Activated CD8-positive, alpha-beta T cell treated with anti-CD3 and anti-CD28 coated beads, Interleukin-2, amount 10 ng/mL, durations not matched to agents 7 days and 5 days (primary cell): ENCODE measurements at places on chromosomes 5 and 9. TPM values are rescaled to one million over a fixed set of nuclear protein-coding genes. Genes with fewer than 3 reads are reported as not detected.

DNA sequence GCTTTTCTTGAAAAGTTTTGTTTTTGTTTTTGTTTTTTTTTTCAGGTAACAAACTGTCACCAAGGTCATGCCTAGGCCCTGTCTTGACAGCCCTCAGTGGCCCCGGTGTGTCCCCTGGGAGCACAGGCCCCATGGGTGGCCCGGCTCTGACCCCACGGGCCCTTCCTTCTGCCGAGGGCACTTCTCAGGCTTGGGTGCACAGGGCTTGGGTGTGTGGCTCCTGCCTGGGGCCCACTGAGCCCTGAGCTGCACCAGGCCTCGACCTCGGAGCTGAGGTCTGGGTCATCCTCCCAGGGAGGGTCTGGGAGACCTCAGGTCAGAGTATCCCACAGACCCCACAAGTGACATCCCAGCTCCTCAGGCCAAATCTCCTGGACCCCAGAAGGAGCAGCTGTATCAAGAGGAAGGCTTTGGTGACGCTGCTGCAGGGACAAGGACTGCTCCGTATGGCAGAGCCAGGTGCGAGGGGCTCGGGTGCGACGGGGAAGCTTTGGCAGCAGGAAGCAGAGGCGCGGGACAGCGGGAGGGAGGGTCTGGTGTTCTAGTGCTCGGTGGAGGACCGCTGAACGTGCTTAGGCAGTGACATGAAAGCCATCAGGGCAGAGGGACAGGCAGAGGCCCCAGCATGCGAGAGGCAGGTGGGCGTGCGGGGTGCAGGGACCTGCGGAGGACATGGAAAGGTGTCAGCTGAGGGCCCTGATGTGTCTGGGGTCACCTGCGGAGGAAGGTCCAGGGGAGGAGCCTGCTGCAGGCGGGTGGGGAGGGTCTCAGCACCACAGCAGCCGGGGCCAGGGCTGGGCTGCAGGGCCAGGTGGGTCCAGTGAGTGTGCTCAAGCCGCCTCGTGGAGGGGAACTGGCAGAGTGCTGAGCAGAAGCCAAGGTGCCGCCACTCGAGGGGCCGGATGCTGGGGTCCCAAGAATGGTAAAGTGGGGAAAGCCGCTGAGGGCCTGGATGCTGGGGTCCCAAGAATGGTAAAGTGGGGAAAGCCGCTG is 18.4 kb upstream of the SLC9A3 start:
- H3K36me3 ChIP-seq, result no peaks in the 10 kb centered on the region
- no peak overlapping the region for H3K4me3 ChIP-seq
- DNase-seq, result no peak
- peak overlapping the region; percentile 57 for H3K27ac ChIP-seq
- H3K27me3 ChIP-seq, result peaks cover 6% of the 10 kb centered on the region

- DNase-seq, result no peak
- H3K36me3 ChIP-seq, result peaks cover 62% of the 10 kb centered on the region
- no peak overlapping the region for H3K4me3 ChIP-seq
- H3K27ac ChIP-seq, result no peak overlapping the region
- no peaks in the 10 kb centered on the region for H3K27me3 ChIP-seq
These were observed 15.3 kb downstream of the TNFAIP8 start for GRCh38 chr5:119371146-119371545.

DNA sequence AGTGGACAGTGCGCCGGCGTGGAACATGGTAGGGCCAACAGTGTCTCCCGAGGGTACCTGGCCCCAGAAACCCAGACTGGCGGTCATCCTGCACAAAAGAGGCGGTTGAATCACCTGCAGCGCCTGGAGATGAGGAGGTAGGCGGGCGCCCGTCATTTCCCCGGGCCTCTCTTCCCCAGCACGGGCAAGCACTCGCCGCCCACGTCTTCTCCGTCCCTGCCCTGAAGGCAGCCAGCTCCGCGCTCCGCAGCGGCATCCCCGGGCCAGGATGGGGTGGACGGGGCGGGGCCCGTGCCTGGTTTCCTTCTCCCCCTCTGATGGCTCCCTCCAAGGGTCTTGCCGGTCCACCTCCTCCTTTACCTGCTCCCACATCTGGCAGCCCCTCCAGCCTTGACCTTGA is 27.1 kb upstream of the N4BP3 start:
- H3K27me3 ChIP-seq, result peaks cover 5% of the 10 kb centered on the region
- H3K4me3 ChIP-seq, result no peak overlapping the region
- H3K27ac ChIP-seq, result no peak overlapping the region
- H3K4me1 ChIP-seq, result no peaks in the 10 kb centered on the region

DNA sequence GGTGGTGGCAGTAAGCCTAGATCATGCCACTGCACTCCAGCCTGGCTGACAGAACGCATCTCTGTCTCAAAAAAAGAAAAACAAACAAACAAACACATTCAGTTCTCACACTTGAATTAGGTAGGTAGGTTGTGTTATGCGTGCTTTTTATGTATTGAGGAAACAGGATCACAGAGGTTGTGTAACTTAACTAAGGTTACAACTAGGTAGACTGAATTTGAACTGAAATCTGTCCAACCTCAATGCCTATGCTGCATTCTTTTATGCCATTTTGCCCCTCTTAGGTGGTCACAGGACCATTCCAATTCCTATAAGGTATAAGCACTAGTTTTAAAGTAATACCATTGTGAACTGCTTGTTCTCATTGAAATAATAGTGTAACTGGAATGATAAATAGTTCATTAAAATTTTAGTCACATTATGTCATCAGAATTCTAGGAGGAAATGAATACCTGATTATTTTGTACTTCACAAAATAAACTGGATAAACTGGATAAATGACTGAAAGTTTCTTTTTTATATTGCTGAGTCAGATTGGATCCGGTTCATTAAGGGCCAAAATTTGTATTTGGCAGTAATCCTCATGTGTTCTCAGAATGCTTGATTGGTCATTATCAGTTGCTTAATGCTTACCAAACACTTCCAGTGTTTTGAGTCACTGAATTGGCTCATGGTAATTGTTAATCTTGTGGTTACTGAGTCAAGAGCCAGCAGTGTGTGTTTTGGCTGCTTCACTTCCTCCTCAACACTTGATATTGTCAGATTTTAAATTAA is 7.1 kb downstream of the UBAP1 start:
- H3K27me3 ChIP-seq, result no peaks in the 10 kb centered on the region
- no peak overlapping the region for H3K4me3 ChIP-seq
- H3K4me1 ChIP-seq, result peaks cover 24% of the 10 kb centered on the region
- no peak for DNase-seq
- H3K36me3 ChIP-seq, result peaks cover 31% of the 10 kb centered on the region
- H3K27ac ChIP-seq, result no peak overlapping the region

DNA sequence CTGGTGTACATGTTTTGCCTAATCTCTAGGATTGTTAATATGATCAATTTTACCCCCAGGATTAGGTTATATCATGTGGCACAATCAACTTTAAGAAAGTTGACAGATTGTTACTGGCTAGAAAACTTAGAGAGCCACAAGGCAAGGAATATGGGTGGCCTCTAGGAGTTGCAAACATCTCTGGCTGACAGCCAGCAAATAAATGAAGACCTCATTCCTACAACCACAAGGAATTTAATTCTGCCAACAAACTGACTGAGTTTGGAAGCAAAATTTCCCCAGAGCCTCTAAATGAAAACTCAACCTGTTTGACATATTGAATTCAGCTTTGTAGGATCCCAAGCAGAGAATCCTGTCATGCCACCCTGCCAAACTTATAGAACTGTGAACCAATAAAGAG is 196.4 kb upstream of the PTGER4 start:
- no peak for DNase-seq
- peaks cover under 1% of the 10 kb centered on the region for H3K36me3 ChIP-seq
- H3K27me3 ChIP-seq, result no peaks in the 10 kb centered on the region
- peaks cover 73% of the 10 kb centered on the region for H3K4me1 ChIP-seq
- no peak overlapping the region for H3K27ac ChIP-seq
- H3K4me3 ChIP-seq, result no peak overlapping the region

GRCh38 chr5:99765011-99765410 is 770.2 kb upstream of the FAM174A start:
- no peaks in the 10 kb centered on the region for H3K36me3 ChIP-seq
- H3K4me1 ChIP-seq, result no peaks in the 10 kb centered on the region
- H3K27ac ChIP-seq, result no peak overlapping the region
- no peak overlapping the region for H3K4me3 ChIP-seq

DNA sequence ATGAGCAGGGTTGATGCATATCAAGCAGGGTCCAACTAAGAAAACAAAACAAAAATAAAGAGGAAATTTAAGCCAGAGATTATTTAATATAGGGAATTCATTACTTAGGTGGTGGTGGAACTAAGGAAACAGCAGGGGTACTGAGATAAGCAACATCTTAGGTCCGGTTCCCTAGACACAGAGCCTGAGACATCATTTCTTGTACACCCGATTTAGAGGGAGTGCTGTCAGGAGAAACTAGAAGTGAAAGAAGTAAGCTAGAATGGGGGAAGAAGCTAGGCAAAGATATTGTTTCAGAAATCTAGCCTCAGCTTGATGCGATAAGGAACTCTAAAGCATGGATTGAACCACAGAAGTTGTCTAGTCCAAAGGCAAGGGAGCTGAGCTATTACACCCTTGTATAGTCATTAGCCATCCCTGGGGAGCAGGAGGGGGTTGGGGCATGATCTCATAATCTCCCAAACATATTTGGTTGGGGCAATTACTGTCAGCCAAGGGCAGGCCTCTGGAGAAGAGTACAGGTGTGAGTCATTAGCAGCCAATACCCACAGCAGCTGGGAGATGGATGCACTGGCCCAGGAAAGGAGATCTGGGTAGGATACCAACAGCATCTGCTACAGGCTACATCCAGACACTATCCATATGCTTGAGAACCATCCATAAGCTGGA is 194.5 kb downstream of the ARL15 start:
- no peaks in the 10 kb centered on the region for H3K36me3 ChIP-seq
- DNase-seq, result no peak
- no peak overlapping the region for H3K4me3 ChIP-seq
- H3K27me3 ChIP-seq, result no peaks in the 10 kb centered on the region

- H3K27me3 ChIP-seq, result no peaks in the 10 kb centered on the region
- no peak overlapping the region for H3K4me3 ChIP-seq
- DNase-seq, result no peak
- H3K27ac ChIP-seq, result no peak overlapping the region
These were observed 48.0 kb upstream of the SAP30L start for GRCh38 chr5:154397652-154398406.

DNA sequence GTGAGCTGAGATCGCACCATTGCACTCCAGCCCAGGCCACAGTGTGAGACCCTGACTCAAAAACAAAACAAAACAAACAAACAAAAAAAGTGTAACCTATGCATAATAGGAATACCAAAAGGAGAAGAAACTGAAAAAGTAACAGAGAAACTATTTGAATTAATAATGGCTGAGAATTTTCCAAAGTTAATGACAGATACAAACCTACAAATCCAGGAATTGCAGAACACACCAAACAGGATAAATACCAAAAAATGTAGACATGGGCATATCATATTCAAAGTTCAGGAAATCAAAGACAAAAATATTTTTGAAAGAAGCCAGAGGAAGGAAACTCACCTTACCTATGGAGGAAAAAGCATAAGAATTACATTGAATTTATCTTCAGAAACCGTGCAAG is 383.7 kb upstream of the POU5F2 start:
- H3K27me3 ChIP-seq, result peaks cover 3% of the 10 kb centered on the region
- H3K27ac ChIP-seq, result no peak overlapping the region
- no peaks in the 10 kb centered on the region for H3K4me1 ChIP-seq
- no peak overlapping the region for H3K4me3 ChIP-seq

DNA sequence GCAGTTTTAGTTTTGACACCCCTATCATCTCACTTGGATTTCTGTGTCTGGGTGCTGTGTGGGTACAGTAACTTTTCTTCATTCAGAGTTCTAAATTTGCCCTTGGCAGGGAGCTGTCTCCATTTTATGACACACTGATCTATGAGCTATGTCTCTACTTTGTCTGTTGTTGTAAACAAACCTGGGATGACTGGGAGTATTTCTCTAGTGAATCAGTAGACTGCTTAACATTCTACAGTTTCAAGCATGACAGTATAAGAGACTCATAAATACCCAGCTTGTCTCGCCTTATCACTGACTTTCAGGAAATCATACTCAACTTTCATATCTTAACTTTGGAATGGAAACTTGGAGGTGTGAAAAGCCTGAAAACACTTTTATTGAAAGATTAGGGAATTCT is 212.1 kb upstream of the NUDT12 start:
- H3K4me3 ChIP-seq, result no peak overlapping the region
- no peaks in the 10 kb centered on the region for H3K36me3 ChIP-seq
- H3K27me3 ChIP-seq, result no peaks in the 10 kb centered on the region
- H3K27ac ChIP-seq, result no peak overlapping the region
- no peak for DNase-seq

GRCh38 chr5:95445995-95446394 is 54.8 kb downstream of the FAM81B start:
- H3K4me3 ChIP-seq, result no peak overlapping the region
- H3K36me3 ChIP-seq, result no peaks in the 10 kb centered on the region
- no peaks in the 10 kb centered on the region for H3K4me1 ChIP-seq

- peaks cover 34% of the 10 kb centered on the region for H3K27me3 ChIP-seq
- peak within 1 kb of the TSS; percentile 68 for H3K4me3 ChIP-seq
- DNase-seq, result no peak
- H3K36me3 ChIP-seq, result peaks cover 2% of the 10 kb centered on the region
- H3K27ac ChIP-seq, result no peak within 1 kb of the TSS
- peaks cover 3% of the 10 kb centered on the region for H3K4me1 ChIP-seq
These were observed at the start of gene PPP1R26 for GRCh38 chr9:135479469-135480052. TSS of gene PPP1R26 (plus strand) at chr9:135479782. CDS start at chr9:135484511, 4,729 bp downstream.

GRCh38 chr5:44862808-44863207 is 54.1 kb downstream of the MRPS30 start:
- H3K4me3 ChIP-seq, result no peak overlapping the region
- DNase-seq, result no peak
- H3K4me1 ChIP-seq, result no peaks in the 10 kb centered on the region
- H3K36me3 ChIP-seq, result no peaks in the 10 kb centered on the region
- H3K27ac ChIP-seq, result no peak overlapping the region

DNA sequence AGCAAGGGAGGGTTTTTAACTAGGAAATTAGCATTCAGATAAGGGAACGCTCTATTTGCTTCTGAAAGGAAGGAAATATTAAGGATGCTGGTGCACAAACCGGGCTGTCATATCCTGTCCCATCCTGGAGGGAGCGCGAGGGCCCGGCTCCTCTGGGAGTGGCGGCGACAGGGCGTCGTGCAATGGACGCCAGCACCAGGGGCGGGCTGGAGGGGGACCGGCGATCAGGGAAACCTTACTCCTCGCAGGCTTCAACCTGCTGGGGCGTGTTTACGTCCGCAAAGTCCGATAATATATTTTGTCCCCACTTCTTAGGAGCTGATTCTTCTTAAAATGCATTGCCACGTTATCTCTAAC is 197.1 kb upstream of the TBCA start:
- H3K36me3 ChIP-seq, result no peaks in the 10 kb centered on the region
- H3K27me3 ChIP-seq, result peaks cover 61% of the 10 kb centered on the region
- H3K4me3 ChIP-seq, result peak overlapping the region; percentile 45
- no peak overlapping the region for H3K27ac ChIP-seq
- no peak for DNase-seq
- H3K4me1 ChIP-seq, result peaks cover 13% of the 10 kb centered on the region

LHX2 gene
- total RNA-seq, result not detected

FAM151B gene
- not detected for total RNA-seq

DNAI1 gene
- total RNA-seq, result not detected

CNTFR gene
- total RNA-seq, result not detected
